ENCODE measurements at places on chromosomes 7 and 10. TPM values are rescaled to one million over a fixed set of nuclear protein-coding genes. Genes with fewer than 3 reads are reported as not detected.

Gene NPFFR1
- total RNA-seq, result 1.5 TPM

Gene OR2A1
- total RNA-seq, result under 0.01 TPM

Gene ENTPD7
- 8.6 TPM for total RNA-seq

Gene HYAL4
- not detected for total RNA-seq

Gene SSC4D
- 1.2 TPM for total RNA-seq

Gene JAZF1
- total RNA-seq, result 41.6 TPM

Gene RNF133
- 0.25 TPM for total RNA-seq

Gene FAM241B
- total RNA-seq, result 12.8 TPM

Gene ERLIN1
- 12.0 TPM for total RNA-seq

Gene ST8SIA6
- 4.7 TPM for total RNA-seq

Gene PILRA
- 1.2 TPM for total RNA-seq

Gene IQUB
- 2.0 TPM for total RNA-seq

Gene CCDC3
- 17.2 TPM for total RNA-seq

Gene WNT2
- 0.25 TPM for total RNA-seq

Gene AGBL3
- total RNA-seq, result 4.7 TPM

Gene DRGX
- not detected for total RNA-seq

Gene ENTPD1
- total RNA-seq, result 6.9 TPM

Gene PTF1A
- total RNA-seq, result not detected

Gene CALHM1
- total RNA-seq, result not detected

Gene IFT22
- total RNA-seq, result 28.3 TPM

Gene EFCAB10
- 2.7 TPM for total RNA-seq

Gene C10orf67
- total RNA-seq, result 0.25 TPM

Gene PIP
- total RNA-seq, result not detected

Gene GALNT17
- total RNA-seq, result 26.3 TPM

Gene SCIN
- 0.98 TPM for total RNA-seq

Gene CAMK2B
- 76.7 TPM for total RNA-seq

Gene TMEM26
- 0.25 TPM for total RNA-seq

Gene PKD2L1
- 0.25 TPM for total RNA-seq

Gene FAM25A
- not detected for total RNA-seq

Gene EVX1
- total RNA-seq, result not detected

Gene SHH
- 0.98 TPM for total RNA-seq

Gene GPR22
- total RNA-seq, result 56.8 TPM

Gene WEE2
- 0.49 TPM for total RNA-seq

Gene PTPN20
- total RNA-seq, result 4.7 TPM

Gene FAM180A
- not detected for total RNA-seq

Gene TMEM196
- total RNA-seq, result 12.0 TPM

Gene FXYD4
- total RNA-seq, result not detected

Gene GPRIN2
- total RNA-seq, result 18.2 TPM

Gene MGMT
- 4.9 TPM for total RNA-seq

Gene HOXA3
- not detected for total RNA-seq

Gene MBLAC1
- total RNA-seq, result 2.2 TPM

Gene ZNF239
- 16.5 TPM for total RNA-seq

Gene ADAM12
- 6.1 TPM for total RNA-seq

Gene PPP1R3C
- total RNA-seq, result 22.9 TPM

Measured in temporal lobe (tissue), 4 donors.